ENCODE measurements at places on chromosomes 13 and 19.

- no peak for DNase-seq
Observed at GRCh38 chr19:51427201-51427600, 9.8 kb upstream of the SIGLEC10 start.

DNA sequence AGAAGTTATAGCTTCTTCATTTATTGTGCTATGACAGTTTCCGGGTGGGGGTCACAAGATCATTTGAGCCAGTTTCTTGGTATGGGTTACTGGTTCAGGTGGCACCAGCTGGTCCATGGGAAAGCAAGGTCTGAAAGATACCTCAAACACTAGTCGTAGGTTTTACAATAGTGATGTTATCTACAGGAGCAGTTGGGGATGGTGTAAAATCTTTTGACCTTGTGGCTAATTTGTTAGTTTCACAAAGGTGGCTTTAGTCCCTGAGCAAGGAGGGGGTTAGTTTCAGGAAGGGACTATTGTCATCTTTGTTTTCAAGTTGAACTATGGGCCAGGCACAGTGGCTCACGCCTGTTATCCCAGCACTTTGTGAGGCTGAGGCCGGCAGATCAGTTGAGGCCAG, 24.6 kb downstream of the CHST8 start:
- no peak for DNase-seq

- no peak for DNase-seq
Observed at GRCh38 chr13:53010374-53011105, 18.1 kb upstream of the OLFM4 start.

- DNase-seq: peak; percentile 68
Observed at GRCh38 chr19:1251330-1252220, 3.2 kb downstream of the MIDN start.

DNA sequence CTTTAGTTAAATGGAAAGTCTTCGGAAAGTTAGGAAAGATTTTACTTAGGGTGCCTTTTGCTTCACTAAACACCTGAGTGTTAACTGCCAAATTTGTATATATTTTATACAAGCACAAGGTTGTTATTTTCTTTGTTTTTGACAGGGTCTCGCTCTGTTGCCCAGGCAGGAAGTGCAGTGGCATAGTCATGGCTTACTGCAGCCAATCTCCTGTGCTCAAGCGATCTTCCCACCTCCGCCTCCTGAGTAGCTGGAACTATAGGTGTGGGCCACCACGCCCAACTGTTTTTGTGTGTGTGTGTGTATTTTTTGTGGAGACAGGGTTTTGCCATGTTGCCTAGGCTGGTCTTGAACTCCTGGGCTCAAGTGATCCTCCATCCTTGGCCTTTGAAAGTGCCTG, 16.2 kb downstream of the KCTD4 start:
- DNase-seq: no peak

DNA sequence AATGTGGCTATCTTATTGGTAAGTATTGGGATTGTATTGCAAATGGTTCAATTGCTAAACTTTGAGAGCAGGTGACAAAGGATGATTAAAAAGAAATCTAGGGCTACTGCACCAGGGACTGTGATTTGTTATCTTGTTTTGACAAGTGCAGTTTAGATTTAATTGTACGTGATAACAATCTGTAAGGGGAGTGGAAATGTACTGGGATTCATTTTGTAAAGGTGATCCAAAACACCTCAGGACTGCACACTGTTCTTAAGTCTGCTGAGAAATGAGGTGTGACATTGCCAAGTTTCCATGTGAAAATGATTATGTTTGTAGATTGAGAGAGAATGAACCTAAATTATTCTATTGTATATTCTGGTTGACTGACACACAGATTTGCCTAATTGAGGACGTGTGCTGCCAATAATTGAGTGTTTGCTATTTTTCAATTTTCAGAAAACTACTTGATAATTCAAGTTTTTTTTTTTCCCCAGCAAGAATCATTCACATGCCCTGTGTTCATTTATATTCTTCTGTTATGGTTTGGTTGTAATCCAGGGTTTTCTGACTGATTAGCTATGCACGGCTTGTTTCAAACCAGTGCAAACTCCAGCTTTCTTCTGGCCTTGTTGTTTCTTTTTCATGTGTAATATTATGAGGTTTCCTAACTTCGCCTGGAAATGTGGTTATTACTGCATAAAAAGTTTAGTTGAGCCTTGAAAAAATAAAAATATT, 308.0 kb downstream of the OLFM4 start:
- DNase-seq: no peak

- no peak for DNase-seq
Observed at GRCh38 chr13:109762791-109763190, 23.6 kb downstream of the IRS2 start.

DNA sequence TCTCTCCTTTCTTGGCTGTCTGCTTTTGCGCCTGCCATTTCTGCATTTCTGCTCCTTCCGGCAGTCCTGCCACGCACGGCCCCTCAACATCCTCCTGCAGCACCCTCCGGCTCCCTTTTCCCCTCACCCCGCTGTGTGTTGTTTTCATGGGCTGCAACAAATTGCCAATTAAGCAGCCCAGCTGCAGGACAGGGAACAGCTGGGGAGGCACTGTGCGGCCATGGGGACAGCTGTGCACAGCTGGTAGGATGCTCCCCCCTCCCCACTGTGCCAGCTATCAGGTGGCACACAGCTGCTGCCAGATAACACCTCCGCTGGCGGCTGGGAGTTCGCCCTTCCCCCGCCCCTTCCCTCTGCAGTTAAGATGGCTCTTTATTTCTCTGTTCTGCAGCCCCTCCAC, 25.4 kb downstream of the LYL1 start:
- DNase-seq: no peak

GRCh38 chr13:73901324-73902068, 232.7 kb downstream of the KLF12 start:
- DNase-seq: no peak

- no peak for DNase-seq
Observed at GRCh38 chr19:58395220-58395978, at the start of gene RNF225. Gene RNF225, plus strand, starts transcription at chr19:58395656. Its CDS starts 434 bp downstream, at chr19:58396090.

GRCh38 chr13:112104881-112105234, 37.9 kb downstream of the SOX1 start:
- DNase-seq: no peak

GRCh38 chr13:50596776-50597203, 246.7 kb downstream of the DLEU7 start:
- no peak for DNase-seq

- DNase-seq: peak; percentile 4
Observed at GRCh38 chr13:21901811-21902708, 231.2 kb downstream of the FGF9 start.

DNA sequence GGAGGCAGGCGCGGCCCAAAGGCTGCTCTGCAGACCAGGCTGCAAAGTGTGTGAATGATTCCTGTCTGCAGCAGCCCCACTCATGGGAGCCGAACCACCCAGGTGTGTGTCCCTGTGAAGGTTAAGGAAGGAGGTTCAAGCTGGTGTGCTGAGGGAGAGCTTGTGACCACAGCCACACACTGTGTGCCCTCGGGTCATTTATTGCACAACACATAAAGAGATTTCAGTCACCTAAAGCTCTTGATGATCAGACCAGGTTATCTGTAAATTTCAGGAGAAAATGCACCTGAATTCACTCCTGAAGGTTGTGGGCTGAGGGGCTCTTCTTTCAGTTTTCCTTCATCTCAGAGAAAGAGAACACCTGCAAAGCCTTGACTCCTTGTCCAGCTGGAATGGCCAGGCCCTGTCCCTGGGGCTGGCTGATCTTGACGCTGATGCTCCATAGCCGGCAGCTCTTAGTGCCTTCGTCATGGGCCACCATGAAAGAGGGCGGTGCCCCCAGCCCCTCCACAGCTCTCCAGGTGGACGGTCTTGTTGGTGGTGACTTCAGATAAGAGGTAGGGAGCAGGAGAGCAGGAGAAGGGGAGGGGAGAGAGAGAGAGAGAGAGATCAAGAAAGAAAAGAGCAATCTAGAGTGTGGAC, 110.8 kb upstream of the C1QTNF9B start:
- no peak for DNase-seq

Data from IMR-90 (cell line).